ENCODE measurements at places on chromosomes 3 and 15.

- no peak for DNase-seq
Measured at GRCh38 chr15:65476903-65477302, 40.6 kb downstream of the DPP8 start.

- no peak for DNase-seq
Measured at GRCh38 chr3:48897460-48898376, 964 bp downstream of the SLC25A20 start.

- no peak for DNase-seq
Measured at GRCh38 chr3:39329493-39329892, at the start of gene CCR8. Gene CCR8 (plus strand): TSS chr3:39329709. CDS start chr3:39332332, 2,623 bp downstream.

DNA sequence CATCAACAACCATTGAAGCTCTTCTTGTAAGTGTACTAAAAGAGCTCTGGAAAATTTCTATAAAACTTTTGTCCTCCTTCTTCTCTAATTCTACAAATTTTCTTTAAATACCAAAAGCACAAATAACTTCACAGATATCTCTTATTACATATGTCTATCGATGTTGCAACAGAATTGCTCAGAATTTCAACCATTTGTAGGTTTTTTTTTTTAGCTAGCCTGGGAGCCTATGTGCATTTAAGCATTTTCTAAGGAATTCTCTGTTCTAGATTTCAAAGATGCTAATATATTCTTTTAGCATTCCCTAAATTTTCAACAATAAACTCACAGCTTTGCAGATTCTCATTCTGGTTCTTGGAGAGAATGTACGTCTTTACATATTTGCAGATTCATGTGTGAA, 774.3 kb upstream of the NR2F2 start:
- DNase-seq = no peak

DNA sequence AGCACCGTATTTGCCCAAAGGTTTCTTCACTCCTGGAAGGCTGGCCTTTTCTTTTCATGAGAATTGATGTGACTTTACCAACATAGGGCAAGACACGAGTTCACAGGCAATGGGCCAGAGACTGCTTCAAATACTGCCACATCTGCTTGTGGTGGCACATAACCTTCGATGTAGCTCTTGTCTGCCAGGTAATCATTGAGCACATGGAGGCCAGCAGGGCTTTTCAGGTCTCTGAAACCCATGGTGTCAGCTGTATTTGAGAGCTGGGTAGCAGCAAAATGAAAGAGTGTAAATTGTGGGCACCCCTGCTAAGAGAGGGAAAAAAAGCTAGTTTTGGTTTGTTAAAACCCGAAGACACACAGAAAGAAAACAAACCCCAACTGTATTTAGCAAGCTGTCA, 200.7 kb downstream of the NAALADL2 start:
- DNase-seq = no peak

DNA sequence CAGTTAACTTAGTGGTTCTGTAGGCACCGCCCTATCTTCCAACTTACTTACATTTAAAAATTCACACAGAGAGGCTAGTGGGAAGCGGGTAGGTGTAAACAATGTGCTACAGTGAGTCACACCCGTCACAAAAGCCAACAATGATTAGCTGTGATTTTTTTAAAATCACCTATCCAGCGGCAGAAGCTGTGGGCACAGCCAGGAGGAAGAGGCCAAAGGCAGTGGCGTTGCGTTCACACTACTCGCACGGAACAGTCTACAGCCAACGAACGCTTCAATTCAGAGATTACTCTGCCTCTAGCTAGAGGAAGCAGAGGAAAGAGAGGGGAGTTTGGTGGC, 2.5 kb upstream of the NLGN1 start:
- no peak for DNase-seq

DNA sequence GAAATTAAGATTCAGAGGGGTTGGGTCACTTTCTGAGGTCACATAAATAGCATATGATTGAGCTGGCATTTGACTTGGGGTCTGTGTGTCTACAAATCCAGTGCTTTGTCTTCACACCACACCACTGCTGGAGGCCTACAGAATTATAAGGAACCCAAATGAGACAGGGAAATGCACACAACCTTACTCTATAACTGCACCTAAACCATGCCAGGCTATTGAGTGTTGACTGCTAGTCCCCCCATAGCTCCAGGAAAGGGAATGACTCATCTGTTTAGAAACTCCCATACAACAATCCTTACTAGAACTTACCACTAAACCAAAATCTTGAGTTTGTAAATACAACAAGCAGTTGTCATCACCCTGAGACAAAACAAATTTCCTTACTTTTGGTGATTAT, 16.9 kb upstream of the TSC22D2 start:
- DNase-seq = no peak

GRCh38 chr3:189626286-189626685, 4.9 kb upstream of the TP63 start:
- no peak for DNase-seq

DNA sequence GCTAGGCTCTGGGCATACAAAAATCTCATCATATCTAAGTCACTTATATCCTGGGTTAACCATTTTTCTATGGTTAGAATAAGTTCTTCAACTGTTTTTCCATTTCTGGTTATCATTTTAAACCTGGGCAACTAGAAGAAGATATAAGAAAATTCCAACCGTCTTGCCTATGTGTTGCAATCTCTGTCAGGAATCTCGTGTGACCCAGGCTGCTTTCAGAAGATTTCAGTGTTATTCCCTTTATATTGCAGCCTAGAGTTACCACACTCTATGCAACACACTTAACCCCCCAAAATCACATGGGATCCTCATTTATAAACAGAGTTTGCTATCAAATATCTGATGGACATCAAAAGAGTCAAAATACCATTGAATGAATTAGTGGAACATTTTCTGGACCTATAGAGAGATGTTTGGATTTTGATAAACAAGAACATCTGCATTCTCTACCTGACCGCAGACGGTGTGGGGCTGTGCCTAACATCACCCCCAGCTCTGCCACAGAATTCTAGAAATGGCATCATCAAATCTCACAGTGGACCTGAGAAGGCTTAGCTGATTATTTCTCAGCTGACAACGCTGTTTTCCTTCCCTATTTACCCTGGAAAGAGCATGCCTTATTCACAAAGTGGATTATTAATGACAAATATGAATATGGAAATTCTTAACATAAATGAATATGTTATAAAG, 515.7 kb downstream of the NTRK3 start:
- no peak for DNase-seq
